ENCODE measurements at places on chromosomes 3 and 15.

GRCh38 chr15:47945872-47946650, 174.7 kb upstream of the SLC24A5 start:
- DNase-seq, result no peak

DNA sequence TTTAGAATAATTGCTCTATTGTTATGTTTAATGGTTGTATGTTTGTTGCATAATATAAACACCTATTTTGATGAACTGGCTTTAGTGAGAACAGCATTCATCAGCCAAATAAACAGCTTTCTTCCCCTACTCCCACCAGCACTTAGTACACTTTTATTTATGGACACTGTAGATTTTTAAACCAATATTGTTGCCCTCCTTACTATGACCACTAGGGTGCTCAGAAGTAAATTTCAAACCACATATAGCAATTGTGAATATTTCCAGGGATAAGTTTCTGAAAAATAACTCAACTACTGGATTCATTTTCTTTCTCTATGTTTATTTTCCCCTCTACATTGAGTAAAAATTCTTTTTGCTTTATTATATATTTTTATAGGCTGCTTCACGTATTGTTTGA, 84.7 kb upstream of the PTX3 start:
- DNase-seq, result no peak

- no peak for DNase-seq
Measured at GRCh38 chr3:177764377-177764912, 567.2 kb upstream of the TBL1XR1 start.

- peak; percentile 95 for DNase-seq
Measured at GRCh38 chr15:57527382-57528091, 64.2 kb upstream of the MYZAP start.

- no peak for DNase-seq
Measured at GRCh38 chr15:99603828-99604227, 38.0 kb downstream of the MEF2A start.

DNA sequence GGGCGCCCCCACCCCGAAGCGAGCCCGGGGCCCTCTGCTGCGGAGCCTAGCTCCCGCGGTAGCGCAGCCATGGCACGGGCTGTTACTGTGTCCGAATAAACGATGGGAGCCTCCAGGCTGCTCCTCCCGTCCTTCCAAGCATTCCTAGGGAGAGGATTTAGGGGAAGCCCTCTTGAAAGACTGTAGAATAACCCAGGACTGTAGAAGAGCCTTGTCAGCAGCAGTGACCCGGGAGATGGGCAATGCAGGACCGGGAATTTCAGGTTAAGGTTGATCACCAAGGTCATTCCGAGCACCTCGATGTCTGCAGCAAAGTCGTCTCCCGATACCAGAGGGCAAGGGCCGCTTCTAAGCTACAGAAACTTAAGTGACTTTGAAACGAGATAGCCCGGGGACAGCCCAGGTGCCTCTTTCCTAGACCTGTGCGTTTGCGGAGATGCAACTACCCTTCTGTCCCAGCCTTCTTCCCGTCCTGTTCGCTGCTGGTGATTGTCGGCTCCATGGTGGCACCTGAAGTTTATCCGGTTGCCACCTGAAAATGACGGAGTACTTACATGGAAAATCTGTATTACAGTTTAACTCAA, 753 bp upstream of the MYO5A start:
- DNase-seq, result peak; percentile 41

- no peak for DNase-seq
Measured at GRCh38 chr15:48102167-48102566, 18.6 kb upstream of the SLC24A5 start.

GRCh38 chr3:98893740-98894139, 7.8 kb downstream of the DCBLD2 start:
- no peak for DNase-seq

DNA sequence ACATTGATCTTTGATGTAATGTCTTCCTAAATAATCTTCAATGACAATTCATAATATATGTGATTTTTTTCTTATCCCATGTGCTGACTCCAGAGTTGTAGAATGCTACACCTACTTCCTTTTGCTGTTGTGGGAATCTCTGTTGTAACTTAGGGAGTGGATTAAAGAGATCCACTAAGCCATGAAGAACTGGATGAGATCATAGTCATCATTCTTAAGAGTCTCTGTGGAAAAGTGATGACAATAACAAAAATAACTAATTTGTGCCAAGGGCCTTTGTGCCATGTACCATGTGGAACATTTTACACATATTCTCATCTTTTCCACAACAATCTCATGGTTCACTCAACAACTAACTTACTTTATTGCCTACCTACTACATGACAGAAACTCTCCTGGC, 162.9 kb upstream of the PDZRN3 start:
- DNase-seq, result no peak

- peak; percentile 74 for DNase-seq
Measured at GRCh38 chr15:62071711-62072308, 5.0 kb downstream of the C2CD4A start.

DNA sequence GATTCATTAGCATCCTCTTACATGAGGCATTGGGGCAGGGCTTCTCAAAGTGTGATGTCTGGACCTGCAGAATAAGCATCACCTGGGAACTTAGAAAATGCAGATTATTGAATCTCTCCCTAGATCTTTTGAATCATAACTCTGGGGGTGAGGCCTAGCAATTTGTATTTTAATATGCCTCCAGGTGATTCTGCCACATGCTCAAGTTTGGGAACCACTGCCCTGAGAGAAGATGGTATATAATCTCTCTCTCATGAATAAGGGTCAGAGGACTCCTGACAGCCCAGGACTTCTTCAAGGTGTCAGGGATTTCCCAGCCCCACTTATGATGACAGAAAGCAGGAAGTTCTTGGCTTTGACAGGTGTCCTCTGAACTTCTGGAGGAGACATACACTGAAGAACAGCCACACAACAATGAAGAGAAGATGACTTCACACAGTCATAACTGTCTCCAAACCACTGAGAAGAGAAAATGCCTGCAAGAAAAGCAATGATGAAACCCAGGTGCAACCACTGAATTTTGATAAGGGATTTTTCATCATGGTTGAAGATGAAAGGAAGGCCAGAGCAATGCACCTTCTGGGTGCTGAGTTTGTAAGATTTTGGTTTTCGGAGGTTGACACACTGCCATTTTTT, 211.9 kb upstream of the MRPL3 start:
- no peak for DNase-seq

GRCh38 chr15:74441248-74441941, 7.6 kb upstream of the SEMA7A start:
- DNase-seq, result no peak

- no peak for DNase-seq
Measured at GRCh38 chr15:90483637-90484036, 46.1 kb upstream of the CRTC3 start.

GRCh38 chr3:73470860-73471259, 153.9 kb downstream of the PDZRN3 start:
- DNase-seq, result no peak

GRCh38 chr15:40322531-40323238, 807 bp upstream of the INAFM2 start:
- DNase-seq, result no peak

DNA sequence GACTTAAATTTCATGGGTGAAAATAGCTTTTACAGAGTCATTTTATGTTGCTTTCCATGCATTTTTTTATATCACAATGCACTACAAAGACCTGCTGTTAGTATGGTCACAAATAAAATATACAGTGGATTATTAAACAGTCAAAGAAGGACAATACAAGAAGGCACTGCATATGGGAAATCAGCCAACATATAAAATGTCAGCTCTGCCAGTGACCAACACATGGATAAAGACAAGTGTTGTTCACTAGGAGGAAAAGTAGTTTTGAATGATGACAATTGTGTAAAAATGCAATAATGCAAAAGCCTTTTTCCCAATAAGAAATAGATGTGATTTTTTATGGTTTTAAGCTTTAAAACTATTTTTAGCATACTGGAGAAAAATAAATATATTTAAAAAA, 425.3 kb upstream of the CBLB start:
- peak; percentile 60 for DNase-seq

DNA sequence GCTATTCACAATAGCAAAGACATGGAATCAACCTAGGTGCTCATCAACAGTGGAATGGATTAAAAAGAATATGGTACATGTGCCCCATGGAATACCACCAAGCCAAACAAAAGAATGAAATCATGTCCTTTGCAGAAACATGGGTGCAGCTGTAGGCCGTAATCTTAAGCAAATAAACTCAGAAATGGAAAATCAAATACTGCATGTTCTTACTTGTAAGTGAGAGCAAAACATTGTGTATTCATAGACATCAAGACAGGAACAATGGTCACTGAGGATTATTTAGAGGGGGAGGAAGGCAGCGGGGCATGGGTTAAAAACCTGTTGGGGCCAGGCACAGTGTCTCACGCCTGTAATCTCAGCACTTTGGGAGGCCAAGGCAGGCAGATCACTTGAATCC, 304.7 kb upstream of the ROBO2 start:
- no peak for DNase-seq

- DNase-seq, result no peak
Measured at GRCh38 chr15:59904450-59905135, 99.5 kb upstream of the FOXB1 start.

All from pons (tissue), 1 donor.